Breast epithelium (tissue), 4 donors: ENCODE measurements at places on chromosomes 7 and 10.

GRCh38 chr10:104252368-104252767, 2.3 kb upstream of the GSTO1 start:
- no peaks in the 10 kb centered on the region for H3K36me3 ChIP-seq
- H3K4me1 ChIP-seq: no peaks in the 10 kb centered on the region
- H3K27me3 ChIP-seq: no peaks in the 10 kb centered on the region
- no peak overlapping the region for H3K27ac ChIP-seq

DNA sequence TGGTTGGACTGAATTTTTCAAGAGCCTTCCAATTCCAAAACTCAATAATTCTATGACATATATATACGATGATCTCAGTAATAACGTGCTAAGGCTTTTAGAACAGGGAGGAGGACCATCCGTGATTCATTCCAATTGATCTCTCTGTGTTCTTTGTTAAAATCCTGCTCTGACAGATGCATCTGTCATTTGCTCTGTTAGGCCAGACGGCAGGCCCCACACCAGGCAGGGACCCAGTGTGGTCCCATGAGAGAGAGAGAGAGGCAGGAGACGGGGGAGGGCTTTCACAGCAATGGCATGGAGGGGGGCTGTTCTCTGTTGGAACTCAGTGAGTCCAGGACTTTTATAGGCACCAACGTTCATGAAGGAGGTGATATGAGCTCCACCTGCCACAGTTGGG, 160.0 kb upstream of the INSYN2A start:
- no peaks in the 10 kb centered on the region for H3K4me1 ChIP-seq
- H3K4me3 ChIP-seq: no peak overlapping the region
- H3K27me3 ChIP-seq: no peaks in the 10 kb centered on the region
- H3K27ac ChIP-seq: no peak overlapping the region

DNA sequence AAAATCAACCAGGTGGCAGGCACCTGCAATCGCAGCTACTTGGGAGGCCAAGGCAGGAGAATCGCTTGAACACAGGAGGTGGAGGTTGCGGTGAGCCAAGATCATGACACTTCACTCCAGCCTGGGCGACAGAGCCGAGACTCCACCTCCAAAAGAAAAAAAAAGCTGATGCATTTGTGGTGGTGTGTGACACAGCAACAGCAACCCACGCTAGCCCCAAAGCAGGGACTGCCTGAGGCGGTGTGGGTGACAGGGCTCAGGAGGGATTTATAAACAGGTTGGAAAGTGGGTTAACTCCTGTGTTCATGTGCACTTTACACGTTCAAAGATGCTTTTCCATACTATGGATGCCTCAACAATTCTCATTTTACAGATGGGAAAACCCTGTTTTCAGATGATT, 395.9 kb upstream of the PODXL start:
- no peak for DNase-seq
- H3K27ac ChIP-seq: no peak overlapping the region
- no peaks in the 10 kb centered on the region for H3K36me3 ChIP-seq
- no peaks in the 10 kb centered on the region for H3K4me1 ChIP-seq
- no peak overlapping the region for H3K4me3 ChIP-seq
- H3K27me3 ChIP-seq: no peaks in the 10 kb centered on the region

- no peaks in the 10 kb centered on the region for H3K27me3 ChIP-seq
- H3K27ac ChIP-seq: no peak overlapping the region
- no peaks in the 10 kb centered on the region for H3K36me3 ChIP-seq
- DNase-seq: no peak
- H3K4me3 ChIP-seq: no peak overlapping the region
- H3K4me1 ChIP-seq: no peaks in the 10 kb centered on the region
Measured at GRCh38 chr7:29140873-29141468, 5.4 kb downstream of the CPVL start.
